Activated T-helper 1 cell treated with anti-CD3 and anti-CD28 coated beads, Interleukin-2, amount 50 U/mL, for 16 hours (primary cell): ENCODE measurements at places on chromosomes 7 and 10.

DNA sequence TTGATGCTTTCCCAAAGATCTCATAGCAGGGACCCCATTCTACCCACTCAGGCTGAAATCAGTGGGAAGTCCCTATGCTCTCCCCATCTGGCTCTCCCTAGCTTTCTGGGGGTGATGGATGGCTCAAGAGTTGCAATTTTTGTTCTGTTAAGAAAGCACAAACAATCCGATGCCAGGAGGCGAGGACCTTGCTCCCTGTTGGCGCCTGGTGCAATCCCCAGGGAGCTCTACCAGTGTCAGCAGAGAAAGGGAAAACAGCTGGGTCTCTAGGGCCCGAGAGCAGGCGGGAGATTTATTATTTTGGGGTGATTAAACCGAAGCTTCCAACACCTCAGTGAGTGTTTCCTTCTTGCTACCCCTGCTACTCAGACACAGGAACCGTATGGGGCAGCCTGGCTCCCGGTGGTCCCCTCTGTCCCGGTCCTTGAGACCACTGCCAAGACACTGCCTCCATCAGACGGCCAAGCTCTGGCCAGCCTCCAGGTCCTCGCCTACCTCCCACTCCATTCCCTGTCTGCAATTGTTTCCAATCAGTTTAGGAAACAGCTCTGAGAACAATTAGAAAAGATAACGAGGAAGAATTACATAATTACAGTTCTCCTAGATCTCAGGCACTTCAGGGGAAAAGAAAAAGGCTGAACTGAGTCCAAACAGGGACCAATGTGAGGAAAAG, 147.9 kb downstream of the PLXNA4 start:
- DNase-seq: no peak

DNA sequence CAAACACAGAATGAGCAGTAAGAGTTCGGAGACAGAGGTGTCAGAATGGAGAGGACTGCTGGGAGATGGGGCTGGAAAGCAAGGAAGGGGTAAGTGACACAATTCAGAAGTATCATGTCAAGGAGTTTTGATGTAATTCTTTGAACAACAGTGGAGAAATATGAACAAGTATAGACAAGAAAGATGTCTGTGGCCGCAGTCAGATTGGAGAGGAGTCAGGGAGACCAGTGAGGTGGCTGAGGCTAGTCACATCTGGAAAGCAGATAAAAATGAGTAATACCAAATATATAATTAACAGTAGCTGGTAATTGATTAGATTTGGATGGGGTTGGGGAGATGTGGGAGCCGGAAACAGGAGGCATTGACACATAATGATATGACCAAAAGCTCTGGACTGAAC, 540.9 kb downstream of the SUGCT start:
- DNase-seq: no peak

GRCh38 chr7:49927631-49928030, 154.2 kb downstream of the VWC2 start:
- no peak for DNase-seq

DNA sequence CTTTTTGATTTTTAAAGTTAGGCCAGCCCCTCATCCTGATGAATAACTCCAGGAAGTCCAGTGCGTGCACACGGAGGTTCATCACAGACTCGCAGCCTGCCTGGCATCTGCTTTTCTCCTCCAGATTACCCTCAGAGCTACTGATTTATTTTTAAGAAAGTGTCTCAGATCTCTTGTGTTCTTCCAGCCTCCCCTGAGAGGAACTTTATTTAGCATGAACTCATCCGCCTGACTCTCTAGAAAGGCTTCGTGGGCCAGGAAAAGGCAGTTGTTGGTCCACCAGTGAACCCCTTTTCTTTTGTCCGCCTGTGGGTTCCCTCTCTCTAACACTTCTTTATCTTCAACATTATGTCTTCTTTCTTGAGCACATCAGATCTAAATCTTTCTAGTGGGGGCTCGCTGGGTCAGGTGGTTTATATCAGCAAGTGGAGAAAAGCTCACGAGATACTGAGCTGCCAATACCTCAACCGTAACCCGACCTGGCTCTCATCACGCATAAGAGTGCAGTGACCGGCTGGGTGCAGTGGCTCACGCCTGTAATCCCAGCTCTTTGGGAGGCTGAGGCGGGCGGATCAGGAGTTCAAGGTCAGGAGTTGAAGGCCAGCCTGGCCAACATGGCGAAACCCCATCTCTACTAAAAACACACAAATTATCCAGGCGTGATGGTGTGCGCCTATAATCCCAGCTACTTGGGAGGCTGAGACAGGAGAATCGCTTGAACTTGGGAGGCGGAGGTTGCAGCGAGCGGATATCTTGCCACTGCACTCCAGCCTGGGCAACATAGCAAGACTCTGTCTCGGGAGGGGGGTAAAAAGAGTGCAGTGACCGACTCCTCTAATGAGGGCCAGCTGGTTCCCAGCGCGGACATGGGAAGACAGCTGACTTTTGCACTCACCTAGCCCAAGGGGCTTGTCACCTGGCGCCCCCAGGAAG, 162.3 kb downstream of the CCDC3 start:
- DNase-seq: no peak

GRCh38 chr10:86283466-86284287, 82.9 kb downstream of the GRID1 start:
- DNase-seq: no peak

GRCh38 chr10:133565441-133566294, at the start of gene SYCE1:
SYCE1 (minus strand) TSS chr10:133565583; CDS start chr10:133565529, 54 bp downstream.
- no peak for DNase-seq

GRCh38 chr7:150413640-150414081, 34.5 kb downstream of the ZNF775 start:
- DNase-seq: no peak

- no peak for DNase-seq
These were observed 131.6 kb downstream of the DIP2C start for GRCh38 chr10:557792-558328.
